ENCODE measurements at places on chromosomes 2 and 18.

DNA sequence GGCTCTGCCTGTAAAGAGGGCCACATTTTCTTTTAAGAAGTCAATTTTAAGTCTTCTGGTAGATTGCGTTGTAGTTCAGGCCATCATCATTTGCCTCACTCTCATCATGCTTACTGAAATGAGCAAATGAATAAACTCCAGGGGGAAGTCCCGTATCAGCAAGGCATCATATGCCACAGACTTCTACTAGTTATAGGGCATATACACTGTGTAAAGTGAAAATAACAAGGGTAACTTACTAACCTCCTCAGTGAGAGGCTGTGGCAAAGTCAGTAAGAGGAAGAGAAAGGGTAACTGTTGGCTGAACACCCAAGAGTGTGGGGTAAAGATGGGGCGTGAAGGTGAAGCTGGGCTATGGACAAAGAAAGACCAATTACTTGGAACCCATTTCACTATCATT is 456.2 kb downstream of the SPAG16 start:
- DNase-seq: no peak

GRCh38 chr2:8086357-8086756 is 595.5 kb upstream of the ID2 start:
- DNase-seq: no peak

GRCh38 chr2:150431561-150432311 is 55.7 kb downstream of the RND3 start:
- no peak for DNase-seq

GRCh38 chr2:174635015-174635593 is 37.5 kb upstream of the WIPF1 start:
- DNase-seq: no peak

DNA sequence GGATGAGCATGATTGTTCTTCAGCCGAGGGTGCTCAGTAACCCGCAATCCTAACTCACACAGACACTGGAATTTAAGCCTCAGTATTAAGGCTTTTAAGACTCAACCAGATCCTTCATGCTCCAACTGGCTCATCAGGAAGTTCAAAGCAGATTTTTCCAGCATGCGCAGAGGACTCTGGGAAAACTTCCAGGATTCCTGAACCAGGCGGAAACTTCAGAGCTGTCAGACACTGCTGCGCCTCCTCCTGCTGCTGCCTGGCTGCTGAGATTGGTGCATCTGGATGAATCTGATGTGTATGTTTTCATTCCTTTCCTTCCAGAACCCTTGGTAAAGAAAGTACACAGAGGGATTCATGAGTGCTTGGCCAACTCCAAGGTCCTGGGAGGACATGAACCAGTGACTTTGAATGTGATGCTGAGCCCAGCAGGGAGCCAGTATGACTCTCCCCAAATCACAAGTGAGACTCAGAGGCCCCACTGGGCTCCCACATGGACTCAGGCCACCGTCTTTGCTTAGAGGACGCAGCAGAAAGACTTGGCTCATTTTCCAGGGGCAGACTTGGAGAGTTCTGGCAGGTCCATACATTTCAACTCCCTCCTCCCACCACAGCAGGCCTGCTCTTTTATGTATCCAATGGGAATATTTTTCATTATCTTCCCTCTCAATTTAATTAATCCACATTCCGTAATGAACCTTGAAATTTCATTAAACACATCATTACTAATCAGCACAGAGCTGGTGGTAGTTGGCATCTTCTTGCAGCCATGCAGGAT is 143.5 kb upstream of the HDAC4 start:
- no peak for DNase-seq

GRCh38 chr2:69918401-69918800 is 3.5 kb downstream of the MXD1 start:
- DNase-seq: no peak

DNA sequence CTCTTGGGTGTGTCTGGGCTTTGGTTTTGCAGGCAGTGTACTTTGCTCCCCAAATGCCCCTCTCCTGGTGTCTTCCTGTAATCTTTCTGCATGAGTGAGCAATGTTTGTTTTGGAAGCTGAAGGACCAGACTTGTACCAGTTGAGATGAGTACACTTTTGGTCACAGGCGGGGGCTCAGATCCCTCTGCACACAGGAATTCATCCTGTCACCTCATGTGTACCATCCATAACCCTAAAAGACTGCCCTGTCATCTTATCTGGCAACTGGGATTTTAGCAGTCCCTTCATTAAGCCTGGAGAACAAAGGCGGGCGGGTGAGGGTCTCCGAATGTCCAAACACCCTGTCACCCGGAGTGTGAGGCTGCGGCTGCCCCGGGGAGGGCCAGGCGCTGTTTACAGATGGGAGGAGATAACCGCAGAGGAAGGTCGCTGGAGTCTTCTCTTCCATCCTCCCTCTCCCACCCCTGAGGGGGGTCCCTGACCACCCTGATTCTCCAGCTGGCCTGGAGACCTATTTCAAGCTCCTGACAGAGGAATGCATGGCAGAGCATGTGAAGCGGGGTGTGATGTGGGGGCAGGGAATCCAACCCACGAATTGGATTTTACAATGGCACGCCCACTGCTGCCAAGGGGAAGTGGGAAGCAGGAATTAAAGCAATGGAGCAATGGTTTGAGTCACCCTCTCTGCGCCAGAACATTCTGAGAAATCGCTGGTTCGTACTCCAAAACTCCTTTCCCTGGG is 158.2 kb upstream of the MYCN start:
- no peak for DNase-seq

- no peak for DNase-seq
Measured at GRCh38 chr2:240905176-240905781, 857 bp upstream of the CROCC2 start.

Measured in 8988T (cell line).